B cell (primary cell): ENCODE measurements at places on chromosomes 7 and 10.
A peak's percentile ranks its signal among the peaks of the same experiment; 100 is the strongest.

DNA sequence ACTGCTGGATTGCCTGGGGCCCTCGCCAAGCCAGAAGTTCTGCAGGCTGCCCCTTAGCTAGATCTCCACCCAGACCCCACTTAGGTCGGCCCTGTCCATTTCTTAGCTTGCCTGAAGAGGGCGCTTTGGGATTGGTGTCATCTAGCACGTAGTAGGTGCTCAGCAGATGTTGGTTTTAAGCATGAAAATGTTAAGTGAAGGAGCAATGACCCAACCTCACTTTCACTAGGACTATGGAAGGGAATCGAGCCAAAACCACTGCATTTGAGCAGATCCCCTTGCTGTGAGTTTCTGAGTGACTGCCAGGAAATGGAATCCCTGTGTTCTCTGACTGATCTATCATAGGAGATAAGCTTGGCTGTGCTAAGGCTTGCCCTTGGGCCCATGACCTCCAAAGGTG lies 131.7 kb upstream of the EEPD1 start:
- no peak for DNase-seq

- DNase-seq, result peak; percentile 58
Measured at GRCh38 chr7:135508883-135509588, 866 bp downstream of the CNOT4 start.

DNA sequence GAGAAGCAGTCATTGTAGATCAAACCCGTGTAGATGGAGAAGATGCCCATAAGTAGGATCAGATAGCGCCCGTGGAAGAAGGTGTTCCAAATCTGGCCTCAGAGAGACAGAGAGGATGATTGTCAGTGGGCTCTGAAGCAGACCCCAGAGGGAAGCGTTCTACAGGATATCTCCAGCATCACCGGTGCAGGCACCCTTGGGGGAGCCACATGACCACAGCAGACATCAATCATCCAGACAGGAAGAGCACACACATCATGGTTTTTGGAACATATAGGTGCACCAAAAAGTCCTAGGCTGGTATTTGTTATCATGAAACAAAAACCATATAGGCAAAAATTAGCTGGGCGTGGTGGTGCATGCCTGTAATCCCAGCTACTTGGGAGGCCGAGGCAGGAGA lies 44.0 kb upstream of the SVOPL start:
- DNase-seq, result no peak

DNA sequence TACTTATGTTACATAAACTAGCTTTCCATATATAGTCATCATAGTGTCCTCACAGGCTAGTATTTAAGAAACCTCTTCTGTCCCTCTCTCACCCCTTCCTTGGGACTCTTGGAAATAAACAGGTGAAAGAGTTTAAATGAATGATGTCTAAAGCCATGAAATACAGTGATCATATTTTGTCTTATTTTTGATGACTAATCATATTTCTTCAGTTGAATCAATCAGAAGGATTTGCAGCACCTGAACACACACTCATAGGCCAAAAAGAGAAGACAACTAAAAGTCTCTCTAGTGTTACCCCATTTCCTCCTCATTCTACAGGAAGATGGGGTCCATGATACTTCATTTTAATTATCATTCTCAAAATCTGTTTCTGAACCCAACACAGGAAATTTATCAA lies 8.6 kb upstream of the ATAD1 start:
- no peak for DNase-seq

DNA sequence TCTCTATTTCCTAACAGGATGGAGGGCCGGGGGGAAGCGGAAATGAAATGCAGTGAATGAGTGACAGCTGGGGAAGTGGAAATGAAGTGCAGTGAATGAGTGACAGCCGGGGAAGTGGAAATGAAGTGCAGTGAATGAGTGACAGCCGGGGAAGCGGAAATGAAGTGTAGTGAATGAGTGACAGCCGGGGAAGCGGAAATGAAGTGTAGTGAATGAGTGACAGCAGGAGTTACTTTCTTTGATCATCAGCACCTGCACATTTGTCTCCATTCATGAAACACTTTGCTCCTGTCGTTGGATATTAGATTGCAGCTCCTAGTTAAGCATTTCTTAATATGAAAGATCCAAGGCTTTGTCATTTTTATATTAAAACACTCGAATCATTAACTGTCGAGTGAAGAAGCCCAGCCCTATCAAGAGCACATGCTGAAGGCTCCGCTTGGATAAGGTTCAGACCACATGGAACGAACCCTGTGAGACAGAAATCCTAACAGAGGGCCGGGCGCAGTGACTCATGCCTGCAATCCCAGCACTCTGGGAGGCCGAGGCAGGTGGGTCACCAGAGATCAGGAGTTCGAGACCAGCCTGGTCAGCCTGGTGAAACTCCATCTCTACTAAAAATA lies 406.0 kb upstream of the ADARB2 start:
- DNase-seq, result no peak

DNA sequence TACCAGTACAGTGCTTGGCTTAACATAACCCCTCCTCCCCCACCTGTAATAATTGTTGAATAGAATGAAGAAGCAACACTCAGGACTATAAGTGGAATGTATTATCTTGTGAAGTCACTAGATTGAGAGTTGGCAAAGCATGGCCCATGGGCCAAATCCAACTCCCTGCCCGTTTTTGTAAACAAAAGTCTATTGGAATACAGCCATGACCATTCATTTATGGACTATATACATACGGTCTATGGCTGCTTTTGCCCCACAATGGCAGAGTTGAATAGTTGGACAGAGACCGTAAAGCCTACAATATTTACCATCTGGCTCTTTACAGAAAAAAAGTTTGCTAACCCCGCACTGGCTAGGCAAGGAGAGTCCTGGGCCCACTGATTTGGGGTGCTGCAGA lies 48.1 kb upstream of the CYCS start:
- no peak for DNase-seq

- DNase-seq, result no peak
Measured at GRCh38 chr7:17347401-17347800, 48.9 kb downstream of the AHR start.

GRCh38 chr7:80387634-80388193 lies 124.2 kb downstream of the GNAT3 start:
- no peak for DNase-seq

GRCh38 chr10:4028027-4028471 lies 243.0 kb upstream of the KLF6 start:
- no peak for DNase-seq

DNA sequence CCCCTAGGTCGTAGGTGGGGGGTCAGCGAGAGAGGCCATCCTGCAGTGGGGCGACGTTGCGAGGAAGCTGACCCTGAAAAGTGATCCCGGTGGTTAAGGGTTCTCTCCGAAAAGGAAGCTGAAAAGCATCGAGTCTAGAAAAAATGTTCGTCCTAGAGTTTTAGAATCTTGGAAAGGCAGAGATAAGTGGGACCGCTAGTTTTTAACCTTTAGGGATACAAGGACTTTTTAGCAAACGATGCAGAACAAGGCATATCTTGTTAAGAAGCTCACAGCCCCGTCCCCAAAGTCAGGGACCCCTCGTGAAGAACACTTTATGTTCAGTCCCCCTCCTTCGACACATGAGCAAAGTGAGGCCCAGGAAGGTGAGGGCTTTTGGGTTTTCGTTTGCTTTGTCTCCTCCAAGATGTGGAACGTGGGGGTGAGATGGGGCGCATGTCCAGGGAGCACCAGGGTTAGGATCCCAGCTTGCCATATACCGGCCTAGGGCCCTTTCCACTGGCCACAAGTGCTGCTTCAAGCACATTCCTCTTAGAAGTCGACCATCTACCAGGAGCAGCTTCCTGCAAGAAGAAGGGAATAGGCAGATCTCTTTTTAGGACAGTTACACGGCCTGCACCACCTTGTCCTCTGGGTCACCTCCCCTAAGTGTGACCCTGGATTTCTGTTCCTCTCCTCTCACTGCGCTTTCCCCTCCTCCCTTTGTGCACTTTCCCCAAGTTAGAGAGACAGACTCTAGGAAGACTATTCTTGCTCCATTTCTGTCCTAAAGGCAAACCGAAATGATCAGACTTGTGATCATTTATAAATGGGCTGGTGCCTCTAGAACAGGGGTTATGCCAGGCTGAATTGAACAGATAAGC lies 969 bp downstream of the SLC35G1 start:
- peak; percentile 11 for DNase-seq

DNA sequence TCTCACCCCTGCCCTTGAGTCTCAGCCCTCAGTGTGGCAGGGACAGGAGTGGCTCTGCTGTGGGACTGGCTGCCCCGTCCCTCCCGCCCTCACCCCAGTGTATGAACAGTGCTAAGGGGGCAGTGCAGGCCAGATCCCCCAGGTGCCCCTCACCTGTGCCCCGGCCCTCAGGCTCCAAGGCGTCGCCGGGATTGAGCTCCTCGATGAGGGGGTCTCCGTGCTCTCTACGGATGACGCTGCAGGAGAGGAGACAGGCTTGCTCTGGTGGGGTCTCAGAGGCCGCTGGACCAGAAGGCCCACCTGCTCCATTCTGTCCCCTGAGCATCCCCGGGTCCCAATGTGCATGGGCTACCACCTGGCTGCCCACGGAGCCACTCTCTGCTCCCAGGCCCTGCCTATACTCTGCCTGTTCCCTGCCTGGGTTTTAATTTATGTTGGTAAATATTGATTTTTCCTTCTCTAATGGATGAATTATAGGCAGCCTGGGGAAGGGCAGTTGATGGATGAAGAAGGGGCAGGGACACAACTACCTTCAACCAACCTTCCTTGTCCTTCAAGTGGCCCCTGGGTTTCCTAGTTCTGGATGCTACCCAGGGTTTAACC lies 47.2 kb downstream of the GOLGA7B start:
- DNase-seq, result no peak

DNA sequence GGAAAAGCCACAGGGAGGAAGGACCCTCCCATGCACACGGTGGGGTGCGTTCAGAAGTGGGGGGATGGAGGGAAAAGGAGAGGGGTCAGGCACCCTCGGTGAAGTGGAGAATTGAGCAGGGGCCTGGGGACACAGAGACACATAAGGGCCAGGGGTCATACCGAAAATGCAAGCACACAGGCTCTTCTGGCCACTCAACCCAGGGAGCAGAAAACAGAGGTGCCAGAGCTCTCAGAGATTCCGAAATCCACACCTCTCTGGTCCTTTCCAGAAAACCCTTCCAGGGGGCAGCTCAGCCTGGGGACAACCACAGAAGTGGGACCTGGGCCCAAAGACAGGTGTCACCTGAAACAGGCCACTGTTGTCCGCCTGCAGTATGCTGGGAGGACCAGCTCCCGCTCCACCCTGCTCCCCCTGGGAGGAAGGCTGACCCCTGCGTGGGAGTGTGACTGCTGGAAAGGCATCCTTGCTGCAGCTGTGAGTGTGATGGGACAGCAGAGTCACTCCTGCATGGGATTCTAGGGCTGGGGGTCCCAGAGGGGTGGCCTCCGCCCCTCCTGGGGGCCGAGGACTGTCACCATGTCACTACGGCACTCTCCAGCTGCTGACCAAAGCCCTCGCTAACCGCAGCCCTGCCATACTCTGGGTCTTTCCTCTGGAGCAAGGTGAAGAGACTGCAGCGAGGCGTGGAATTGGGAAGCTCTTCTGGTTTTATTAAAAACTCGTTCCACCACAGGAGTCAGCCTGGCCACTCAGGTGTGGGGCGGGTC lies 63.1 kb downstream of the TMEM209 start:
- DNase-seq, result no peak

- no peak for DNase-seq
Measured at GRCh38 chr10:63208986-63209385, 75.9 kb downstream of the NRBF2 start.

GRCh38 chr10:1335642-1336041 lies 279.5 kb downstream of the WDR37 start:
- no peak for DNase-seq

GRCh38 chr7:14207138-14207537 lies 217.7 kb upstream of the ETV1 start:
- no peak for DNase-seq

DNA sequence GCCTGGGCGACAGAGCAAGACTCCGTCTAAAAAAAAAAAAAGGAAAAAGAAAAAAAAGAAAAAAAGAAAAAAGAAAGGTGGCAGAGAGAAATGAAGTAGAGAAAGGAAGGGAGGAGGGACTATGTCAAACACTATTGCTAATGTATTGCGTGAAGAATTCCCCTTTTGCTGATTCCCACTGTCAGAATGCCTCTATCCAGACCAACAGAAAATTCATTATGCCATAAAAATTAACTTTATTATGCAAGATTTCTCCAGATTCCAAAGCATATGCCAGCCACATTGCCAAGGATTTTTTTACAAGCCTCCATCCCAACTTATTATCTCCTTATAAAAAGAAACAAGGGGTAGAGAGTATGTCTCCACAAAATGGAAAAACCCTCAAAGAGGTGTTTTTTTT lies 209.3 kb downstream of the MTERF1 start:
- DNase-seq, result no peak

DNA sequence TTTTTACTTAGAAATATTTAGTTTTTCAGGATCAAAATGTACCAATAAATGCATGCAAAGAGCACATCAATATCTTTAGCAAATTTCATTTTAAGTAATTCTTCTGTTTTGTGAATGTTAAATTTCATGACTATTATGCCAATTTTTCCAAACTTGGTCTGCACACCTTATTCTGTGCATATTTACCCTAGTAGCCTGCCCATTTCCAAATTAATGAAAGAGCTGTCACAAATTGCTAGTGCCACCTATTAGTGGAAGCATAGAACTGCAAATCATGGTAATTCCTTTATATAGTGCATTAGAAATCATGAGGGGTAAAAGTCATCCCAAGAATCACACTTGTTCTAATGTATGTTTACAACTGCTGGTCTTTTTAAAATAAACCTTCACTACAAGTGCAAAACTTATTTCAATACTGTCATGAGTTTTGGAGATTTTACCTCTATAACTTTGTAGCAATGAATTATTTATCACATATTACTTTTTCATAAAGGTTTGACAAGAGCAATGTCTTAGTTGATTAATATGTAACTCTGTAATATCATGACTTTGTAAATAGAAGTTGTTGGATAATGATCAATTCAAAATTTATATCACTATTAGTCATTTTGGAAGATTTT lies 5.7 kb downstream of the SEMA3A start:
- no peak for DNase-seq

- DNase-seq, result no peak
Measured at GRCh38 chr7:5488286-5488878, 64.7 kb upstream of the TNRC18 start.

DNA sequence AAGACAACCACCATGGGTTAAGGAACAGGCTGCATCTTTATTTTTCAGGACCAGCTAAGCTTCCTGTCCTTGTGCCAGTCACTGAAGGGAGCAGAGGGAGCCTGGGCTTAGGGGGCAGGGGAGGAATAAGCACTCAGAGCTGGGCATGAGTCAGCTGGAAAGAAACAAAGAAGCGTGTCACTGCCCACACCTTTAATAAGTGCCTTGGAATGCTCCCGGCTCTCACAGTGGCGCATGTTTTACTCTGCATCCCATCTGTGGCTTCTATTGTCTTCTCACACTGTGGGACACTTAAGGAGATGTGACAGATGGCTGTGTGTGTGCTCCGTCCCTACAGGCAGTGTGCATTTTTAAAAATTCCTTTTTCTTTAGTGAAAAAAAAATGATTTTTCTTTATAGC lies 71.7 kb downstream of the MTURN start:
- no peak for DNase-seq

GRCh38 chr10:76175533-76176165 lies 744.2 kb downstream of the LRMDA start:
- no peak for DNase-seq

- DNase-seq, result no peak
Measured at GRCh38 chr10:77922566-77923179, 3.9 kb downstream of the DLG5 start.

- DNase-seq, result no peak
Measured at GRCh38 chr10:95558593-95559320, 2.4 kb downstream of the SORBS1 start.

- DNase-seq, result no peak
Measured at GRCh38 chr7:86933295-86933845, 126.1 kb downstream of the ELAPOR2 start.

- DNase-seq, result no peak
Measured at GRCh38 chr10:84921701-84922100, 593.3 kb downstream of the CCSER2 start.
